ENCODE measurements at places on chromosomes 1 and 21.

- no peak for DNase-seq
Measured at GRCh38 chr1:3213730-3214129, 144.7 kb downstream of the PRDM16 start.

DNA sequence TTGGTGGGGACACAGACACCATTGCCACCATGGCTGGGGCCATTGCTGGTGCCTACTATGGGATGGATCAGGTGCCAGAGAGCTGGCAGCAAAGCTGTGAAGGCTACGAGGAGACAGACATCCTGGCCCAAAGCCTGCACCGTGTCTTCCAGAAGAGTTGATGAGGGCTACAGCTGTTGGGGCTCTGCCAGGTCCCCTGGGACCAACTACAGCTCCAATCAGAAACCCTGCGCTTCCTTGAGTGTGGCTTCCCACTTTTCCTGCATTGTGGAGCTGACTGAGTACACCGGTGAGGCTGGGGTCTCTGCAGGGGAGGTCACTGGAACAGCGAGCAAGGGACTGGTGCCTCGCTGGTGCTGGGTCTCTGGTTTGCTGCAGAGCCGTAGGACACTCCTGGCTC, 4.5 kb downstream of the ADPRS start:
- no peak for DNase-seq

- DNase-seq: no peak
Measured at GRCh38 chr1:14064649-14065442, 364.9 kb downstream of the PRDM2 start.

DNA sequence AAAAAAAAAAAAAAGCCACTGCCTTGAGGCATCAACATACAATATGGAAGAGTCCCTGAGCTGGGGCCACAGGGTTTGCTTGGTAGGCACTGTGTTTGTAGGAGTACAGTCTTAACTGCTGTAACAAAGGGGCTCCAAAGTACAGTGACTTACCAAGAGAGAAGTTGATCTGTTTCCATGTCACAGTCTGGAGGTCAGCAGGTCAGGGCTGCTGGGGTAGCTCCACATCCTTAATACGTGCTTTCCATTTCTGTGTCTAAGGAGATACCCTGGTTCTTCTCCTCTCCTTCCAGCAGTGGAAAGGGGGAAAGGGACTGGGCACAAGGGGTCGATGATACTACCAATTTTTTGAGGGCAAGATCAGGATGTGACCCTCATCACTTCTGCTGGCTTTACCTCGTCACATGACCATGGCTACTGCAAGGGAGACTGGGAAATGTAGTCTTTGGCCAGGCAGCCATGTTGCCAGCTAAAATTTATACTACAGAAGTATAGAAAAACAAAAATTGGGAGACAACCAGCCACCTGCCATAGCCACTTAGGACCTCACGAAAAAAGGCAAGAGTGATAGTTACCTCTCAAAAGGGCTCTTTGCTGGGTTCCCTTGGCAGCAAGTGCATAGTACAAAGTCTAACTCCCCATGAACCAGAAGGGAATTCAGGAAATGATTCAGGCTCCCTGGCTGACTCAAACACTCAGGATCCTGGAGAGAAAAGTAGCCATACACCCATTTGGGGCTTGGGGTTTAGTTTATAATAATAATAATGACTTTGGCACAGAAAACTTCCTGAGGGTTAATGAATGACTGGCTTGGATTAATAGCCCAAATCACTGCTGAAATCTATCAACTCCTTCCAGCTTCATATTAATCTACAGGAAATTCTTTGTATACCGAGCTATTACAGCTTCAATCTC, 52.7 kb upstream of the ATP5PO start:
- DNase-seq: peak; percentile 42

GRCh38 chr1:6085666-6086065, 40.0 kb downstream of the KCNAB2 start:
- DNase-seq: no peak

DNA sequence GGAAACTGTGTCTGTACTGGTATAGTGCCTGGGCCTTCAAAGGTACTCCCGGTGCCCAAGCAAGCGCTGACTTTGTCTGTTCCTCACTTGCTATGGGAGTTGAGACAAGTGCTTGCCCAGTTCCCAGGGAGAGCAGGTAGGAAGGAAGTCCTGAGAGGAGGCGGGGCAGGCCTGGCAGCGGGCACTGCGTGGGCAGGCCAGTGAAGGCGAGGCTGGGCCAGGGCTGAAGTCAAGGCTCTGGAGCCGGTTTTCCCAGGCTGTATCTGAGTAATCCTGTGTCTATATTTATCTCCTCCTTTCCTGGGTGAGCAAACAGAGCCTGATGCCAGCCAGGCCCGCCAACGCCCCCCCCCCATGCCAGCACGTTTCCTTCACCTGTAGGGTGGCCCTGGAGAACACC, 15.9 kb upstream of the EDN2 start:
- no peak for DNase-seq

- DNase-seq: no peak
Measured at GRCh38 chr1:50421366-50421748, 1.9 kb downstream of the DMRTA2 start.

Measured in activated CD4-positive, alpha-beta T cell treated with anti-CD3 and anti-CD28 coated beads, Interleukin-2, Interleukin-6, amounts not matched to agents 100 ng/mL and 50 ng/mL, durations not matched to agents 16 hours and 8 hours (primary cell).